ENCODE measurements at places on chromosomes 2 and 18.

GRCh38 chr2:215271446-215271845 lies 40.4 kb upstream of the ATIC start:
- no peak for DNase-seq

DNA sequence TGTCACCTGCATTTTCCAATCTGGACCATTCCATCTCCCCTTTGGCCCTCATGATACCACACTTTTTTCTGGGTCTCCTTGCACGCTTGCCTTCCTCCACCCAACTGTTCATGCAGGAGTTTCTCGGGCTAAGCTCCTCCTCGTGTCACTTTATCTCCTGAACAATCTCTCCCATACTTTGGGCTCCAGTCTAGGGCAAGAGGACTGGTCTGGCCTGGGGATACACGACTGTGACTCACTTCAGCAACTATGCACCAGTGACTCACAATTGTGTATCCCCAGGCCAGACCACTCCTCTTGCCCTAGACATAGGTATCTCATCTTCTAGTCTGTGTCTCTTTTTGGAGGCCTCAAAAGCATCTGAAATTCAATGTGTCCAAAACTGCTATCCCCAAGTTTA lies 149.4 kb upstream of the PTPRM start:
- DNase-seq: peak; percentile 10

GRCh38 chr18:74869904-74870863 lies 272.5 kb downstream of the ZNF407 start:
- DNase-seq: no peak

GRCh38 chr2:219041252-219041651 lies at the start of gene CFAP65:
Gene CFAP65, minus strand, starts transcription at chr2:219041516. Its CDS starts 2,468 bp downstream, at chr2:219039048.
- DNase-seq: no peak

- no peak for DNase-seq
These were observed 101.2 kb upstream of the SEC11C start for GRCh38 chr18:59038295-59039039.

- DNase-seq: no peak
These were observed 195.1 kb downstream of the TXNL1 start for GRCh38 chr18:56443166-56443907.

GRCh38 chr2:165601928-165602521 lies 132.5 kb downstream of the CSRNP3 start:
- no peak for DNase-seq

DNA sequence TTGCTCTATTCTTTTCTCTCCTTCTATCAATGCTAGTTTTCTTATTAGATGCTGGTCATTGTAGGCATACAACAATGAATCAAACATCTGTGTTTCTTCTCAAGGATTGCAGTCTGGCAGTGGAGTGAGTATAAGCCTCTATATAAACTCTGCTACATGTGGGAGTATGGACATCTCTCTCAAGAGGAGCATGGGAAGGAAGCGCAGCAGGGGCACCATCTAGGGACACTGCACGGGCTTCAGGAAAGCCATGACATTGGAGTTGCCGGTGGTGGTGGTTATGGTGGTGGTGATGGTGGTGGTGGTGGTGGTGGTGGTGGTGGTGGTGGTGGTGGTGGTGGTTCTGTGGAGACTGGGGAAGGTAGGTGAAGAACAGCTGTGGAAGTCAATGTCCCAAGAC lies 462.6 kb downstream of the RNF144A start:
- DNase-seq: no peak

DNA sequence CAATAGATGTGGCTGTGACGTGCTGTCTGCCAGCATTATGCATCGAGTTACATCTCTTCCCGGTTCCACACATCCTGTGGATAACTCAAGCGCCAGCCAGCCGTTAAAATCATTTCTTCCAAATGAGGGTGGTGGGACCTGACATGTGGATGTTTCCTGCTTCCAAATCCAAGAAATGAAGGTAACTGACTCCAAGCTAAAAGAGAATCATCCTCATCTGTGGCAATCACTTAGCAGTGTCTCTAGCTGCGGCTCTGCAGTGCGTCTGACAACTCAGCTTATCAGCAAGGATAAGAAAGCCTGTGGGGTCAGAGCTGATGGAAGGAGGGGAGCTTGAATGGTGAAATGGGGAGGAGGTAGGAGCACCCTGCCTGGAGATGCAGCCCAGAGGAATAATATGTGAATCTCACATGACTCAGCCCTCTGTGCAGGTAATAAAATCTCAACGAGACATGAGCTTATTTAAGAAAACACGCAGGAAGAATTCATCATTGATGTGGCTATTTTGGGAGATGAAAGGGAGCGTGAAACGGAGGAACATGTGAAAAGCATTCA lies 382.2 kb upstream of the TRIB2 start:
- DNase-seq: no peak

DNA sequence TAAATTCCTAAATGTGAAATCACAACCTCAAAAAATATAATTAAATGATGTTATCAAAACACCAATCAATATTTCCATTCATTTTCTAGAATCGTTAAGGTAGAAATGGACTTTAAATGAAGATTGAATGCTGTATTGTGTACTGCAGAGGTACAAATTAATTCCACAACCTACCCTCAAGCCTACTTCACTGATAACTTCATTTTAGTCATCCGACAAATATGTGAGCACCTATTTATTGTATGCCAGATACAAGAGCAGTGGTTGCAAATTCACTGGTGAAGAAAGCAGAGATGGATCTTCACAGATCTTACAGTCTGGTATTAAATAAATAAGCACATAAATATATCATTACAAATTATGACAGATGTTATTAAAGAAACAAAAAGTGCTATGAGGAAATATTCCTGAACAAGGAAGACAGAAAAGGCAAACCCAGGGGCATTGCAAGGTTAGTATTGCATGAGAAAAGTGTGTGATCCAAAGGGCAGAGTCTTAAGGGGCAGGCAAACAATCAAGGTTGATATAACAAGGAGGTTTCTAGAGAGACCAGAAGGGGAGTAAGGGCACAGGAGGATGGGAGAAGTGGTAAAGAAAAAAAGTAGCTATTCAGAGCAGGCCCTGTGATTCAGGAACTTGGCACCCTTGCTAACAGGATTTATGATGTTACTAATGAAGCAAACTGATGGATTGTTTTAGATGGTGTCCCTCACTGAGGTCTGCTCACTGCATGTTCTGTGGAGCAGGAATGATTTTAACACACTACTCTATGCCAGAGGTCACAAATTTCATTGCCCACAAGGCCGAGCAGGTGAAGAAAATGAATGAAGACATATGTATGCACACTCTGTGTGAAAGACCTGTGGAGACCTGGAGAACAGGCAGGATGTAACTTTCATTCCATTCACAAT lies 128.0 kb upstream of the CCDC150 start:
- DNase-seq: no peak

- DNase-seq: no peak
These were observed 109.1 kb upstream of the NCK2 start for GRCh38 chr2:105635564-105635963.

DNA sequence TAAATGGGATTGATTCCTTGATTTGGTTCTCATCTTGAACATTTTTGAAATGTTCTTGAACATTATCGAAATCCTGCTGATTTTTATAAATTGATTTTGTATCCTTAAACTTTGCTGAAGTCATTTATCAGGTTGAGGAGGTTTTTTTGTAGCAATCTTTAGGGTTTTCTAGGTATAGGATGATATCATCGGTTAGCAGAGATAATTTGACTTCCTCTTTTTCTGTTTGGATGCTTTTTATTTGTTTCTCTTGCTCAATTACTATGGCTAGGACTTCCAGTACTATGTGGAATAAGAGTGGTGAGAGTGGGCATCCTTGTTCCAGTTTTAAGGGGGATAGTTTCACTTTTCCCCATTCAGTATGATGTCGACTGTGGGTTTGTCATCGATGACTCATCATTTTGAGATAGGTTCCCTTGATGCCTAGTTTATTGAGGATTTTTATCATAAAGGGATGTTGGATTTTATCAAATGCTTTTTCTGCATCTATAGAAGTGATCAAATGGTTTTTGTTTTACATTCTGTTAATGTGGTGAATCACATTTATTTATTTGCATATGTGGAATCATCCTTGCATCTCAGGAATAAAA lies 201.5 kb upstream of the ZSWIM2 start:
- DNase-seq: peak; percentile 10

Data from HS-5 (cell line).